Stimulated activated CD8-positive, alpha-beta memory T cell treated with anti-CD3 and anti-CD28 coated beads, Interleukin-4, amount 100 ng/mL, for 1 hour (primary cell): ENCODE measurements at places on chromosomes 2 and 18.

DNA sequence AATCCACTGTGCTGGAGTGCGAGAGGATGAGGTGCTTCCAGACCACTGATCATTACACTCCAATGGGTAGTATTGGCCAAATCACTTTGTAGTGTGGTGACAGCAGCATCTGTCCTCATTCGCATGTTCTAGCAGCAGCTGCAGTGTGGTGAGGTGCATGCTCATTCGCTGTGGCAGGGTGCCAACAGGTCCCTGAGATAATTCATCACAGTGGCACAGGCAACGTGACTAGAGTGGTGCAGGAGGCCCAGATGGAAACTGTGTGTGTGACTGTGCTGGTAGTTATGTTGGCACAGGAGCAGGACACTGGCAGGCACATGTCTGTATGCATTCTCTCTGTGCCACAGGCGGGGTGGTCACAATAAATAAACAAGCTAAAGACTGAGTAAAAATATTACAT, 329.5 kb upstream of the SYT4 start:
- no peak for DNase-seq

GRCh38 chr2:164046040-164046439, 310.2 kb upstream of the FIGN start:
- DNase-seq = no peak

DNA sequence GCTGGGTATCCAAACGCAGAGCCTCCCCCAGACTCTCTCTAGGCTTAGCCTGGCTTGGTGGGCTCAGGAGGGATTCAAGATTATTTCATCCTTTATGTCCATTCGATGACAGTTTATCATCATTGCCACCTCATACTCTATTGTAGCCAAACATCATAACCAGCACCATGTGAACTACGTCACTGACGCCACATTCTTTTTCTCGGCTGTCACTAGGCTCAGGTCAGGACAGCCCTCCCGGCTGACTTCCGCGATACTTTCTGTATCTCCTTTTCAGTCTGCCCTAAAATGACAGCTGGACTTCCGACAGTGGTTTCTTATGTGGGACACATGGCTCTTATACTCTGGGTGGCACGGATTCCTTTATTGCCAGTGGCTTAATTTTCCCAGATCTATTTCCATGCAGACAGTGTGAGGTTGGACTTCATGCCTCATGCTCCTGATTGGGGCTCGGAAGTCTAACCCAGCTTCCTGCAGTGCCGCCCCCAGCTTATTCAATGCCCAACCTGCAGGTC, 39.8 kb upstream of the SMIM21 start:
- DNase-seq = no peak

- DNase-seq = no peak
These were observed 32.0 kb upstream of the CAB39 start for GRCh38 chr2:230680463-230681170.

DNA sequence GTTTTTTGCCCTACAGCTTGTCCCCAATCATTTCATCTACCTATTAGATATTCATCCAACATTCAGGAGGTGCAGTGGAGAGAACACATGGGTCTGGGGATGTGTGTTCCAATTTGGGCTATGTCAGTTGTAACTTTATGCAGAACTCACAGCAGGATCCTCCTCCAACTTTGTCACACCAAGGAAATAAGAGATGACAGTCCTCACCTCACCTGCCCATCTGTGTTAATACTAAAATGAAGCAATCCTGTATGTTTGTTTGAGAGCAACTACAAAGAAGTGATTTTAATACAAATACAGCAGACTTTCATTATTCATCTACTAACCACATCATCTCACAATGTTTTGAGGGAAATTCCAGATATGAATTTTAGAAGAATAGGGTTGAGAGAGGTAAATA, 126.7 kb downstream of the ARHGAP15 start:
- no peak for DNase-seq

DNA sequence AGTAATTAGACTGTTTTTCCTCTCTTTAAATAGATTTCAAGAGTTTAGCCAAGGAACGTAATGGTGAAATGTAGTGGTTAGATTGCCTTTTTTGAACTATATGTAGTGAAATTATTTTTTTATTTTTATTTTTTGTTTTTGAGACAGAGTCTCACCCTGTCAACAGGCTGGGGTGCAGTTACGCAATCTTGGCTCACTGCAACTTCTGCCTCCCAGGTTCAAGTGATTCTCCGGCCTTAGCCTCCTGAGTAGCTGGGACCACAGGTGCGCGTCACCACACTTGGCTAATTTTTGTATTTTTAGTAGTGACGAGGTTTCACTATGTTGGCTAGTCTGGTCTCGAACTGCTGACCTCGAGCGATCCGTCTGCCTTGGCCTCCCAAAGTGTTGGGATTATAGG, 60.8 kb downstream of the BIRC6 start:
- DNase-seq = no peak

DNA sequence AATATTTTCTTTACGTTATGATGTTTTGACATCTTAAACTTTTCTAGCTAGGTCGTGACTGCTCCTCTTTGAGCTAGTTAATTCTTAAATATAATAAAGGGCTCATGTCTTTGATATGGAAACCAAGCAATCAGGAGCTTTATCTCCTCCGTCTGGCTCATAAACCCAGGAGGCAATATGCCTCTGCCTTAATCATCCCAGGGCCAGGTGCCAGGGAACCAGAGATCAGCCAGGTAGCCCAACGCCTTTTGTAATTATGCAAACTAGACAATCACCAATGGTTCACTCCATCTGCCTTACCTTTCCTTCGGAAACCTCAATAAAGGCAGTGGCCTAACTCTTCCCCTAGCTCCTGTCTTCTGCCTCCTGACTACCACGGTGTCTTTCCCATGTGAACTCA, 213.7 kb downstream of the KCNJ3 start:
- no peak for DNase-seq

- DNase-seq = no peak
These were observed at the start of gene CSRNP3 for GRCh38 chr2:165469417-165469816. TSS of gene CSRNP3 (plus strand) at chr2:165469698. CDS start at chr2:165595066, 125,368 bp downstream.

DNA sequence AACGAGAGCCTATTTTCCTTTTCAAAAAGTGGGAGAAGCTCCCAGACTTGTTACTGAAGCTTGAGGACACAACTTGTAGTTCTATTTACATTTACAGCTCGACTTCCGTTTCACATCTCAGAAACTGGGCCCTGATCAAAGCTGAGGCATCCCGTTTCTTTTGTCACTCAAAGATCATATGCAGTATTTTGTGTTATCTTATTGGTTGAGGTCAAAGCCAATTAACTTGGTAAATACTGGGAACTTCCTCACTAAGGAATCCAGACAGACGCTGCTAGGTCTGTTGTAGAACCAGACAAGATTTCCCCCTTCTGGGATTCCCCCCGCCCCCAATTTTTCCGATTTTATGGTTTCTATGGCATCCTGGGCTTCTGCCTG, 50.3 kb downstream of the TSN start:
- no peak for DNase-seq

DNA sequence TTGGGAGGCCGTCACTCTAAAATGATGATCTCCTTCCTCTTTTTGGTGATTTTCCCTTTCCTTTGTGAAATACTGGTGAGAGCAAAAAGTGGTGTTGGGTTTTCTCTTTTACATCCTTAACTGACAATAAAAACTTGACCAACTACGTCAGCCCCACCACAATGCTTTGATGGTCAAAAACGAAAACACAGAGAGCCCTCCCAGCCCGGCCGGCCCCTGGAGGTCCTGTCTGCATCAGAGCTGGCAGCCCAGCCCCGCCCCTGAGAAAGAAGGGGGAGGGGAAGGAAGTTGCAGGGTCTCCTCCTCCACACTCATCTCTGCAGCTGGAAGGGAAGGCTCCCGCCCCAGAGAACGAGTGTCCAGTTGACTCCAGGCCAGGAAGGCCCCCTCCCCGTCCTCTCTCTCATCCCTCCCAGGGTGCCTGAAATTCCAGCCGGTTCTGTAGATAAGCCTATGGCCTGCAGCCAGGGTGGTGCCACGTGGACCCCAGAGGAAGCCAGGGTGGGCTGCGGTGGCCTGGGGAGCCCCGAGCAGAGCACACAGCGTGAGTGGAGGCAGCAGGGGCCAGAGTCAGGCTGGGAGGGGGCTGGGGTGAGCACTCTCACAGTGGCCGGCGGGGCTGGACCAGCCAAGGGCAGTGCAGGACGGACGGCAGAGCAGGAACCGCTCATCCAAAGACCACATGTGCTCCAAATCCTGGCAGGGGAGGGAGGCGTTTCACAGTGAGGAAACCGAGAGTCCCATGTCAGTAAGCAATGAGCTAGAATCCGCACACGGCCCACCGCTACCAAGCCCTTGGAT, 19.8 kb downstream of the BIN1 start:
- DNase-seq = no peak

DNA sequence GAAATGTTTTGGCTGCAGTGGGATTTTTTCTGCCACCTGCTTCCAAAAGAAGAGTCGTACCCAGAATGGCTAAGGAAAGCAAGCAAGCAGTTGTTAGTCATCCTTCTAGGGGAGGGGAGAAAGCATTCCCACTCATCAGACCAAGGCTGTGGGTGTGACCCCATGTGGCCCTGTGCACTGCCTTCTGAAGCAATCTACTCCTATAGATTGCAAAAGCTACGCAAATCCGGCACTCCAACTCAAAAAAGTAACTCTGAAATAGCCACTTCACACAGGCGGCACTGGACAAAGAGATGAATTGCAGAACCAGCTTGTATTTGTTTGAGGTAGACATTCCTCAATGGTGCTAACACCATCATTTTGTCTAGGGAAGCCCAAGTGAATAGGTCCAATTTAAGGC, 44.3 kb downstream of the ST3GAL5 start:
- no peak for DNase-seq

DNA sequence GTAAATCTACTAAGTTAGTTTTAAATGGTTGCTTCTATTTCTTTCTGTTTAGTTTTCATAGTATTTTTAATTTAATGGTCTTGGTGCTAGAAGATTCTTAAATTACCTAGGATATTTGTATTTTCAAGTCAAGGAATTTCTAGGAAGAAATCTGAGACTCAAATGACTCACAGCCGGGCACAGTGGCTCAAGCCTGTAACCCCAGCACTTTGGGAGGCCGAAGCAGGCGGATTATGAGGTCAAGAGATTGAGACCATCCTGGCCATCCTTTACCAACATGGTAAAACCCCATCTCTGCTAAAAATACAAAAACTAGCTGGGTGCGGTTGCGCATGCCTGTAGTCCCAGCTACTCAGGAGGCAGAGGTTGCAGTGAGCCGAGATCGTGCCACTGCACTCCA, 95.5 kb downstream of the C2orf74 start:
- DNase-seq = no peak

GRCh38 chr2:4291430-4291829, 588.1 kb downstream of the DCDC2C start:
- no peak for DNase-seq

DNA sequence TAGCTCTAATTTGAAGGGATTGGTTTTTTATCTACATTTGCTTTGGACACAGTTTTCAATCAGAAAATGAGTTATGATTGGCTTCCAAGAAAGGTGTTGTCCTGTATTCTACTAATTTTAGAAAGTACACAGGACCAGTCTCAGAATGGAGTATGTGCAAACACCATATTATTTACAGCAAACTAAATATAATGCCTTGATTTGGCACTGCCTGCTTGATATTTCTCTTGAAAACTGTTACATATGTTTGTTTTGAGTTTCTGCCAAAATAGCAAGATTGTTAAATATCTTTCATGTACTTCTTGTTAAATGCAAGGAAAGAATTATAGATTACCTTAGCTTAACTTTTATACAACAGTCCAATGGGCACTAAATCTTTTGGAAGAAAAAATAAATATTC, 694.9 kb downstream of the KCNJ3 start:
- no peak for DNase-seq
